Activated T-helper 17 cell treated with anti-CD3 and anti-CD28 coated beads, Interleukin-2, amount 50 U/mL, for 72 hours (primary cell): ENCODE measurements at places on chromosomes 16 and 17. TPM values are rescaled to one million over a fixed set of nuclear protein-coding genes. Genes with fewer than 3 reads are reported as not detected.

- ATAC-seq = no peak
Measured at GRCh38 chr17:27563532-27563931, 67.5 kb upstream of the LGALS9 start.

- no peak for ATAC-seq
Measured at GRCh38 chr17:17254036-17254435, 17.1 kb upstream of the FLCN start.

GRCh38 chr17:28550858-28551257 is 1.6 kb downstream of the UNC119 start:
- no peak for ATAC-seq

GRCh38 chr17:3004150-3004801 is 59.1 kb downstream of the OR1D5 start:
- peak; percentile 79 for ATAC-seq

- ATAC-seq = no peak
Measured at GRCh38 chr16:22216191-22216831, 10.2 kb downstream of the EEF2K start.

DNA sequence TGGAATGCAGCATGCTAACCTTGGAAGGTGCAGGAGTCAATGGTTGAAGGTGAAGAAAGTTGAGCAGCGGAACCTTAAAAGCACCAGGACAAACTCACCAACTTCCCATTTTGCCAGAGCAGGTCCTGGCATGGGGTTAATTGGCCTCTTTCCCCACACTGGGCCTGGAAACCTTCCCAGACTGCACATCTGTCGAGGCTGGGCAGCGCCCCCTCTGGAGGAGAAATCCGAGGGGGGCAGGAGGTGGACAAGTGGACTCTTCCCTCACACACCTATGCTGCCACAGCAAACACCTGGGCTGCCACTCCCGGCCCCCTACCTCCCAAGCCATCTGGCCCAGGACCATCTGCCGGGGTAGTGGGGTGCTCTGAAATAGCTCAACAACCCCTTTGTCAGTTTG is 232.4 kb downstream of the CBLN1 start:
- no peak for ATAC-seq

DNA sequence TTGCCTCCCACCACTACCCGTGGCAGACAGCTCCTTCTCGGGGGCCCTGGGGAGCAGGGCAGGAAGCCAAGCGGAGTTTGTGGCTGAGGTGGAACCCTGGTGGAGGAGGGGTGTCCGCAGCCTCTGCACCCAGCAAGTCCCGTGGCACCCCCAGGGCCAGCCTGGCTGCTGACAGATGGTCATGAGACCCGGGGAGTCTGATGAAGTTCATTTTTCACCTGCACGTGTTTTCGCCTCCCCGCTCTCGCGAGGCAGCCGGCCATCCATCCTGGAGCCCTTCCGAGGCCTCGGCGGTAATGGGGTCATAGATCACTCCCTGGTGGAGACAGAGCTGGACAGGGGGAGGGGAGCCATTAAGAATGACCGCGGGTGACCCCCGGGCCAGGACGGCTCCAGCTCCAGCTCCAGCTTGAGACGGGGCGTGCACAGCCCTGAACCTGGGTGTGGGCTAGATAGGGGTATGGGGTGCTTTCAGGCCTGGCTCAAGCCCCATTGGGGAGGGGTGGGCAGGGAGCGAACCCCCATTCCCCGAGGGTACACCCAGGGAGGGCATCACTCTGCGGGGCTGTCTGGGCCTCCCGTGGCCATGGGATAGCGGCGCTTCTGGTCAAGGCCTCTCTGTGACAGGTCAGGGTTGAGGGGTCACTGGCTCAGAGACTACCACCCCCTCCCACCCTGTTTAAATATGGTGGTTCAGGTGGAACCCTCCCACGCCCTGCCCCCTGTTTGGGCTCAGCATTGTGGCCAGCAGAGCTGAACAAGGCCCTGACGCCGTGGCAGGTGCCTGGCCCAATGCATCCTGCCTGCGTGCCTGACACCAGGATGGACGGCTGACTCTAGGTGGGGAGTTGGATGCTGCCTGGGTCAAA is 227.4 kb upstream of the GSE1 start:
- ATAC-seq = no peak

The ABI3 gene
- 23.5 TPM for total RNA-seq
